ENCODE measurements at places on chromosomes 5 and 9.

DNA sequence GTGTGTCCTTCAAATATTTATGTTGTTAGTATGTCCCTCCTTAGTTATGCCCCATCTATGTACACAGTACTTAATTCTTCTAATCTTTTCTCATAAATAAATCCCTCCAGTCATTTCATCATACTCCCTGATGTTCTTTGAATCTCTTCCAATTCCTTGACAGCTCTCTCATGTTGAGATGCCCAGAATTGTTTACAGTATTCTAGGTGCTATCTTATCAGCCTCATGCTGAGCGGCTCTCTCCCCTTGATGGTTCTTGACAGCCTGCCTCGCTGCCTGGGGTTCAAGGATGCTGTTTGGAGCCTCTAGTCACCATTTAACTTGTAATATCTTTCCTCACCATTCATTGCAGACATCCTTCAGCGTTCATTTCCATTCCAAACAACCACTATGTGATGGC lies 799.2 kb downstream of the BRINP1 start:
- DNase-seq = no peak

DNA sequence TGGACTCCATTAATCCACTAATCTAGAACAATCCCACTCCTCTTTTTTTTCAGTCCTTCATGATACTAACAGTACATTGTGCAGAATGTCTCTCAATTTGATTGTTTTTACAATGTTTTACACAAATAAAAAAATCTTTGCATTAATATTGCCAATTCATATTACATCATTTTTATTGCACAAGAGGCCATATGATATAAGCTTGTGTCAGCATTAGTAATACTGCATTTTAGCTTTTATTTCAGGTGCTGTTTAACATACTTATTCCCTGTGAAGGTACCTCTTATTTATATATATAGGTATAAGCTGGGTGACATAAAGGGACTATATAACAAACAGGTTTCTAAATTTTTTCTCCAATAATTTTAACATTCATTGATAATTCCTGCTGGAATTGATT lies 737.4 kb downstream of the DNAH5 start:
- no peak for DNase-seq

GRCh38 chr5:5140479-5141338 lies 579 bp downstream of the ADAMTS16 start:
- no peak for DNase-seq

DNA sequence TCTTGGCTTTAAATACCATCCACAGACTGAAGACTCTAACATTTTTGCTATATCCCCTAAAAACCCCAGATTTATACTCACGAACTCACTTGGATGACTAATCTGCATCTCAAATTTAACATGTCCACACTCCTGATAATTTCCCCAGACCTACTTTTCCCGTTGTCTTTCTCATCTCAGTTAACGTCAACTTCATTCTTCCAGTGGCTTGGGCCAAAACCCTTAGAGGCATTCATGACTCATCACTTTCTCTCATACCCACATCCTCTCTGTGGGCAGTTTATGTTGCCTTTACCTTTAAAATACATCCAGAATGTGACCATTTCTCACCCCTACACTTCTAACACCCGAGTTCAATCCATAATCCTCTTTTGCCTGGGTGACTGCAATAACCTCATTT lies 96.7 kb downstream of the EDIL3 start:
- DNase-seq = no peak

- DNase-seq = no peak
Measured at GRCh38 chr5:119810217-119810616, 180.9 kb downstream of the FAM170A start.

GRCh38 chr9:19221326-19221725 lies 9.2 kb upstream of the DENND4C start:
- no peak for DNase-seq

- peak; percentile 4 for DNase-seq
Measured at GRCh38 chr5:82793808-82794419, 283.3 kb downstream of the TMEM167A start.

- DNase-seq = no peak
Measured at GRCh38 chr5:6361101-6361500, 17.2 kb downstream of the MED10 start.

- no peak for DNase-seq
Measured at GRCh38 chr5:42760426-42760825, 3.8 kb downstream of the CCDC152 start.

Data from CD4-positive, alpha-beta T cell (primary cell).